Islet precursor cell (in vitro differentiated cells): ENCODE measurements at places on chromosomes 11 and 22.

GRCh38 chr11:71311176-71311925 is 59.0 kb upstream of the SHANK2 start:
- DNase-seq: peak; percentile 35

GRCh38 chr11:57387289-57388030 is 3.0 kb downstream of the PRG2 start:
- no peak for DNase-seq

DNA sequence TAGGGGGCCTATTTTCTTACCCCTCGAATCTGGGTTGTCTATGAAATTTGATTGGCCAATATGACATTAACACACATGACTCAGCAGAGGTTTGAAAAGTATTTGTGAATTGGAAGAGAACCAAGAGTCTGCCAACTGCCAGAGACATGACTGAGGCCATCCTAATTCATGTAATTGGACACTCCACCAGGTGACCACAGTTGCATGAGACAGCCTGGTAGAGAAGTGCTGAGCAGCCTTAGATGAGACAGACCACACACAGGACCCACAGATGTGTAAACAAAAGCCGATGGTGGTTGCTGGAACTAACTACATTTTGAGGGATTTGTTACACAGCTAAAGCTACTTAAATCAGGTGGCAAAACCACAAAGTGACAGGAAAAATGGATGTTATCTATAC is 855 bp upstream of the MS4A5 start:
- no peak for DNase-seq

DNA sequence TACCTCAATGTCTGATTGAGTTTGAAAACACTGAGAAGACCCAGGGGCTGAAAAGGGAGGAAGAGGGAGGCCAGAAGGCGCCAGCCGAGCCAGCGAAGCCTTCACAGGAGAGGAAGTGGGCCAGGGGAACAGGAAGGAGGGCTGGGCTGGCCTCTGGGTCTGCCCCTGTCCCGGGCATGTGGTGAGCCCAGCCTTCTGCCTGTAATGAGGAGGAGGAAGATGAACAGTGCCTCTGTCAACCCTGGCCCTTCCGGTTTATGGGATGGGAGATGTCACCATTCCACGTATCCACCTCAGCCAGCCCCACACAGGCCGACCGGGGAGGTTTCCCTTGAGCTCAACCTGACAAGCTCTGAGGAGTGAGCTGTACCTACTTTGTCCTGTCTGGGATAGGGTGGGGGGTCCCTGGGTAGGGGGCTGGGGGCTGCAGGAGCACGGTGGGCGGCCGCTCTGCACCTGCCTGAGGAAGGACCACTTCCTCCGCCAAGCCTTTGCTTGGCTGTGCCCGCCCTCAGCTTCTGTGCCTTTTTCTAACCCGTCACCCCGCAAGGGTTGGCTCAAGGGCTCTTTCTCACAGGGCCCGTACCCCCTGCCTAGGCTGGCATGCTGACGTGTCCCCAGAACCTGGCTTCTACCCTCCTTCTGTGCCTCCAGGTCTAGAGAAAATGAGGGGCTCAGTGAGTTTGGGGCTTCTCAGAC is 2.0 kb downstream of the PARVG start:
- DNase-seq: no peak

DNA sequence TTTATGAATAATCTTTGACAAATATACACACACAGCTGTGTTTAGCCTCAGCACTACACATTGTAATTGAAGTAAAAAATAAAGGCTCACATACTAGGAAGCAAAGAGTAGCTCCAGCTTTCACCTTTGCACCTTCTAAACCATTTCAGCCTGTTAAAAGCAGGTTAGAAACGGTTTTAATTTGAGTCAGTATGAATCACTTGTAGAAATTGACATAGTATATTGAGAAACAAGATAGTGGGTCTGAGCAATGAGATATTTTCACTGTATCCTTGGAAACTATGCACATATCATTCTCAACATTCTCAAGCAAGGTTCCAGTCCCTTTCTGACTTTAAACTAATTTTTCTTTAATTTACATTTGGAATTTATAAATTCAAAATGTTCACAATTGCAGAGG is 380.3 kb downstream of the AASDHPPT start:
- no peak for DNase-seq

GRCh38 chr11:115501502-115501892 is 2.7 kb downstream of the CADM1 start:
- DNase-seq: no peak

GRCh38 chr11:126832387-126832786 is 168.2 kb downstream of the KIRREL3 start:
- DNase-seq: no peak

DNA sequence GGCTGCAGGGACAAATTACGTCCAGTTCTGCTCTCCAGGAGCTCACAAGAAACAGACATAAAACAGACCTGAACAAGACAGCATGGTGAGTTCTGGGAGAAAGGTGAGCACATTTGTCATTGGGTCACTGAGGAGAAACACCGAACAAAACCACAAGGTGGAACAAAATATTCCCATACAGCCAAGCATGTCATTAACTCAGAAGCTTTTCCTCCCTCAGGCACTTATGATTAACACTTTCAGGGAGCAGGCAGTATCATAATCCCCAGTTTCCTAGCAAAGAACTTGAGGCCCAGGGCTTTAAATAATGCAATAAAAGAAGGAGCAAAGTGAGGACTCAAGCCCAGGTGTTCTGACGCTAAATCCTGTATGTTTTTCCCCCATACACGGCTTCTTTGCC is 43.0 kb downstream of the P4HA3 start:
- no peak for DNase-seq

DNA sequence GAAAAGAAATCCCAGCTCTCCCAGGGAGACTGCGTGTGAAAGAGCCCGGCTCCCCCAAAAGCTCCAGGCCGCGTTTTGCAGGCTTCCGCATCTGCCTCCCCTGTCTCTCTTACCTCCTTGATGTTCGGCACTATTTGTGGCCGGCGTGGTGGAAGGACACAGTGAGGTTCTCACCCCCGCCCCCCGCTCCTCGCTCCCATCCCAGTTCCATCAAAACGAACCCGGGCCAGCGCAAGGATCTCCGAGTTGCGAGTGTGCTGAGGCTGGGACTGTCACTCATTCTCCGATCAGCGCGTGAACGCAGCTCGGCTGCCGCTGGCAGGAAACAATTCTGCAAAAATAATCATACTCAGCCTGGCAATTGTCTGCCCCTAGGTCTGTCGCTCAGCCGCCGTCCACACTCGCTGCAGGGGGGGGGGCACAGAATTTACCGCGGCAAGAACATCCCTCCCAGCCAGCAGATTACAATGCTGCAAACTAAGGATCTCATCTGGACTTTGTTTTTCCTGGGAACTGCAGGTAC is at the start of gene NCAM1:
Gene NCAM1 (plus strand): TSS at position 275 of the 523 bp plus-strand sequence.
- peak; percentile 97 for DNase-seq

DNA sequence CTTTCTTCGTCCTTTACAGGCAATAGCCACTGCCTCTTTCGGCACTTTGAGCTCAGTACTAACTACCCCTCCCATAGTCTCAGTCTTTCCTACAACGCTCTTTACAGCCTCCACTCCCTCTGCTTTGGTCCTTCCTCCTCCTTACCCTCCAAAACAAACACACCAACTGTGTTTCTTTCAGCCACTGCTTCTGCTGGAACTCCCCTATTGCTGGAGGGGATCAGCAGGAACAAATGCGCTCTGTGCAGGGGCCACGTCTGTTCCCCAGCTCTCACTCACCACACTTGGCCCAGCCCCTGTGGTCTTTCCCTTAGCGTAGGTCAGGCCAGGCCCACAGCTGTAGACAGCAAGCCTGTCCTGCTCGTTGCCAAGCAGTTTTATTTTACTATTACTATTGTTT is 42.3 kb downstream of the PC start:
- DNase-seq: no peak

GRCh38 chr22:45051946-45052345 is 42.1 kb upstream of the PHF21B start:
- no peak for DNase-seq

DNA sequence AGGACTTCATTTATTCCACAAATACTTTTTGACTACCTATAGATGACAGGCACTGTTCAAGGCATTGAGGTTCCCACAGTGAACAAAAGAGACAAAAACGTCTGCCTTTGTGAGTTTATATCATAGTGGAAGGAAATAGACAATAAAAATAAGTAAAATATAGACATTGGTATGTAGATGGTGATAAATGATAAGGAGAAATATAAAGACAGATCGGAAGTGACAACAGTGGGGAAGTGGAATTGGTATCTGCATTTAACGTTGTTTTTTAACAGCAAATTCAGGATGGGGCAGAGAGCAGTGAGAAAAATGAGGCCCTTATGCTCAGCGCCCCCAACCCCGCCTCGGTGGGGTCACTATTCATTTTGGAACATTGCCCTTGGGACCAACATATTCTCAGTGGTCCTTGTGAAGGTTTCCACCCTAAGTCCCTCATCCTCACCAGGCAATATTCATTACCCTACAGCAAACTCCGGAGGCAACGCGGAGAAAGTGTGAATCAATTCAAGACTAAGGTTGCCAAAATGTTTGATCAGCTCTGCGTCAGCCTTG is 627 bp upstream of the PEX26 start:
- no peak for DNase-seq

- DNase-seq: no peak
These were observed 10.1 kb upstream of the GAB2 start for GRCh38 chr11:78427615-78428265.

GRCh38 chr11:68040957-68041591 is 2.2 kb downstream of the TCIRG1 start:
- no peak for DNase-seq
